Stimulated activated naive CD4-positive, alpha-beta T cell treated with Interleukin-2 at 50 U/mL for 16 hours (primary cell): ENCODE measurements at places on chromosomes 1 and 21.

DNA sequence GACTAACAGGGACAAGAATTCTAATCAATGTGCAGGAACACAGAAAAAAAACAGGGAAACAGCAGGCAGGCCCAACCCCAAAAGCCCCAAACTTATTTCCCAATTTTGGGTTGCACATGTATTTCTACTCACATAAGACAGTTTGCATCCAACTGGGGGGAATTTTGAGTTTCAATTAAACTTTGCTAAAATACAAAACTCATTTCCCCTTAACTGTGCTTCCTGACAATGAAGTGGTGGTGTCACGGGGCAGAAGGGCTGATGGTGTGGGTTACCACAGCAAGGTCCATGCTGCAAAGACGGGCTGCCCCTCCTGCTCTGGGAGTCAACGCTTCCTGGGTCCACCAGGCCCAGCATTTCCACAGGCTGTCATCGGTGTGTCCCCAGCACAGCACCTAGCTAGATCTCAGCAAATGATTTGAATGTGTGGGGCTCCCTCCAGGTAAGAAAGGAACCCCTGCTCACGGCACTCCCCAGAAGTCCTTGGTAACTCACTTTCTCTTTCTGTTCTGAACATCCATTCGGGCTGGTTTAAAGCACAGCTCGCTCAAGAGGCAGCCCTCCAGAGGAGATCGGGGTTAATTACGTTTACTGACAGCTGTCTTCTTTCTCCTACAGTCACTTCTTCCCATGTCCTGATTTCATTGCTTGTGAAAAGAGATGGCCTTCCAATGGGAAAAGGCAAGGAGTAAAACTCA, 27.4 kb downstream of the HIVEP3 start:
- DNase-seq: peak; percentile 47

- DNase-seq: no peak
Measured at GRCh38 chr1:59315529-59316463, 18.9 kb downstream of the FGGY start.

- no peak for DNase-seq
Measured at GRCh38 chr1:237457573-237457972, 415.6 kb downstream of the RYR2 start.

GRCh38 chr1:119147661-119148090, 7.2 kb upstream of the WARS2 start:
- no peak for DNase-seq

GRCh38 chr1:239817801-239818200, 273.9 kb upstream of the FMN2 start:
- DNase-seq: no peak

- DNase-seq: no peak
Measured at GRCh38 chr1:151539321-151540020, 638 bp upstream of the TUFT1 start.

- no peak for DNase-seq
Measured at GRCh38 chr1:41880261-41880660, 38.5 kb downstream of the HIVEP3 start.

- no peak for DNase-seq
Measured at GRCh38 chr1:197862671-197863070, 39.8 kb upstream of the C1orf53 start.

GRCh38 chr21:33828577-33828976, 87.0 kb downstream of the ATP5PO start:
- DNase-seq: no peak

DNA sequence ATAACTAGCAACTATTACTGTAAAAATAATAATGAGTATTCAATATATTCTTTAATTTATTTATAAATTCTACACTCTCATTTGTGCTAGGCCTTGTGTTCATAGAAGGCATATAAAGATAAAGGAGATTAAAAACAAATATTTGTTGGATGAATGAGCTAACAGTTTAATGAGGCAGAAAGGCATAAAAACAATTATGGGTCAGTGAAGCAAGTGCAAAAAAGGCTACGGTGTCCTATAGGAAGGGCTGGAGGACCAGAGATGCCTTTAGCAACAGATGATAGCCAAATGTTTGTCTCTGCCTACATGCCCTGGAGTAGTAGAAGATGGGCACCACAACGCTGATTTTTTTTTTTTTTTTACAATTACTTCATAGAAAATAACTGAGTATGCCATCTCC, 45.7 kb downstream of the PTGS2 start:
- no peak for DNase-seq

GRCh38 chr1:8404460-8405370, 86.8 kb downstream of the SLC45A1 start:
- DNase-seq: no peak
